Fibroblast of skin of left quadriceps (primary cell): ENCODE measurements at places on chromosomes 11 and 22.

DNA sequence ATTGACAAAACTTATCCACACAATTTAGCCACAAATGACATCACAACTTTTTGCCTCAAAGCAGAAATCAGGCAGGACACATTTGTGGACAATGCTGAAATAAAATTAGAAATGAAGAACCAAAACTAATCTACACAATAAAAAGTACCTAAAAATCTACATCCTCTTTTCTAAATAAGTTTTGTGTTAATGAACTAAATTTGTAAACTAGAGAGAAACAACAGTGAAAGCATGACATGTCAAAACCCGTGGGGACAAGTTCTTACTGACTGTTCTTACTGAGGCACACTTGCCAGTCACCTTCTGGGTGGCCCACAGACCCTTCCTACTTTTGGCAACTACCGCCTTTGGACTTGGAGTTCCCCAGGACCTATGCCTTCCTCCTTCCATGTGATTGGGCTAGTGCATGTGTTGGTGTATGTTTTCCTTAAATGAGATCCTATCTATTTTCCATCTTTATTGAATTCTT is 60.7 kb upstream of the MUC15 start:
- DNase-seq: no peak

DNA sequence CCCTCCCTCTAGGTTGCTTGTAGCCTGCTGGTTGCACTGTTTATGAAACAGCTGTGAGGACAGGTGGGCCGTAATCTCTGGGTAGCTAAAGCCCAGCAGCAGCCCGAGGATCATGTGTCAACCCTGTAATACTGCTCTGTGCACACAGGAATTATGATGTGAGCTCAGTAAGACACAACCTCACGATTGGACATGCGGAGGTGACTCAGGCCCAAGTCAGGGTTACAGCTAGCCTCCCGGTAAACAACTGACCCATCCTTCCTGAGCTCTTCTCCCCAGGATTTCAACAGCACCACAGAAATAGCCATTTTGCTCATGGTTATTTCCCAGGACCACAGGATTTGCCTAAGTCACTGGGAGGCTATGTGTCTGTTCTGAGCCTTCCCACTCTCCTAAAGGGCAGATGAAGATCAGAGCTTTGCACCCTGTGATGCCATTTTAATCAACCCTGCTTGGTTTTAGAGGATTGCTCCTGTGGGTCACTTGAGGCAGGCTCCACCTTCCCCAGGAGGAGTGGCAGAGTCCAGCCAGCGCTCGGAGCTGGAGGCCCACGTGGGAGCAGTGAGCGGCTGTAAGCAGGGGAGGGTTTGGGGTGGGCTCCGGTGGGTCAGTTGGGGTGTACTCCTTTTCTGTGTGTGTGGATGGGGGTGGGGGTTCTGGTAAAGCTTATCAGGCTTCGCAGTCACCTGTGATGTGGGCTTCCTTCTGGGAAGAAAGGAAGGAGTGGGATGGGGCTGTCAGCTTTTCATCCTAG is at the start of gene AMPD3:
TSS of gene AMPD3 (plus strand) at position 387 of the 754 bp plus-strand sequence. CDS start 6,256 bp downstream, outside the sequence.
- DNase-seq: peak; percentile 10

DNA sequence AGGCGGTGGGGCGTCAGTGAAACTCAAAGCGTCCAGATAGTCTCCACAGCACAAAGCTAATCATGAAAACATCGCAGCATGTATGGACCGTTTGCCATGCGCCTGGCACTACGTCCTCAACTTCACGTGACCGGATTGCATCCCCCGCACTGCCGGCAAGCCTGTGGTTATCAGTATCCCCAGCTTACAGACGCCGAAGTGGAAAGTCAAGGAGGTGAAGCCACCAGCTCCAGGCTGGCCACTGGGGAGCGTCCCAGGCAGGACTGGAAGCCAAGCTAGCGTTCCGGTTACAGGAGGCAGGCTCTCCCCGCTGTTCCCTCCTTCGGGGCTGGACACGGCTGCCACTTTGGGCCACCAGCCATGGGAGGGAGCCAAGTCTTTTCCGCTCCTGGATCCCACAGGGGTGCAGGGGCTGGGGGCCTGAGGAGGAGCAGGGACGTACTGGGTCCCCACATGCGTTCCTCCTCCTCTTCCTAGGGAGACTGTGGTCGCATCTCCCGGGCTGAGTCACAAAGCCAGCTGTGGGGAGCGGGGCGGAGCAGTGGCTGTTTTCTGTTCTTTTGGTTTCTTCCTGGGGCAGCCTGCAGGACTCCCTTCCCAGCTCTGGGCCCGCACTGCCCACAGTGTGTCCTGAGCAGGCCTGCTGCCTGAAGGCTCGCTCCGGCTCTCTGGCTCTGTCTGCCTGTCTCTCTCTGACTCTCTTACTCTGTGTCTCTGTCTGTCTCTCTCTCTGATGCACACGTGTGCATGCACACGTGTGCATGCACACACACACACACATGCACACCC is 4.3 kb upstream of the OSBPL5 start:
- DNase-seq: no peak

DNA sequence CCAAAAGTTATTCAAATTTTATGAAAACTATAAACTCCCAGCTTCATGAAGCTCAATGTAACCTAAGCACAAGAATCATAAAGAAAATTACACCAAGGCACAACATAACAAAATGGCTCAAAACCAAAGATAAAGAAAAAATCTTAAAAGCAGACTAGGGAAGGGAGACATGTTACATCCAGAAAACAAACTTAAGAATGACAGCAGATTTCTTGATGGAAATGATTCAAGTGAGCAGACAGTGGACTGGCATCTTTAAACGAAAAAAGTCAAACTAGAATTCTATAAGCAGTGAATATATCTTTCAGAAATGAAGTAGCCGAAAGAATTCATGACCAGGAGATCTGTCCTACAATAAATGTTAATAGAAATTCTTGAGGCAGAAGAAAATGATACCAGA is 75.6 kb downstream of the SHANK2 start:
- no peak for DNase-seq

DNA sequence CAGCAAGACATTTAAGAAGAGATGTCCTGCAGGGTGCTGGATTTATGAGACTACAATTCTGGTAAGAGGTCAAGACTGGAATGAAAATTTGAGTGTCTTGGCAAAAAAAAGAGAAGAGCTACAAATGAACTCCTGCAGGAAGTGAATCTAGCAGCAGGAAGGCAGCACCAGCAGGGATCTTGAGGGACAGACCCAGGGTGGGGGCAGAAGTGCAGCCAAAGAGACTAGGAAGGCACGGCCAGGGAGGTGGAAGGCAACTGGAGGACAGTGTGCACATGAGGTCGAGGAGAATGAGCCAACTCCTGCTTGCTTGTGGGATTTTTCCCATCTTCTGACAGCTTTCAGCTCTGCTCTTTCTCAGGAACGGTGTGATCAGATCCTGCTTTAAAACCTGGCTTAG is 263.2 kb downstream of the BUD13 start:
- no peak for DNase-seq

GRCh38 chr11:19810852-19811251 is 98.2 kb downstream of the NAV2 start:
- no peak for DNase-seq

- no peak for DNase-seq
Observed at GRCh38 chr11:8408151-8408941, 144.7 kb upstream of the LMO1 start.

GRCh38 chr11:126963603-126964363 is 36.8 kb downstream of the KIRREL3 start:
- peak; percentile 40 for DNase-seq

- no peak for DNase-seq
Observed at GRCh38 chr11:76266286-76267100, 60.2 kb upstream of the WNT11 start.

- DNase-seq: no peak
Observed at GRCh38 chr11:61553373-61554171, 27.3 kb downstream of the SYT7 start.
